Right ventricle myocardium inferior (tissue), 1 donor: ENCODE measurements at places on chromosomes 11 and 22.

DNA sequence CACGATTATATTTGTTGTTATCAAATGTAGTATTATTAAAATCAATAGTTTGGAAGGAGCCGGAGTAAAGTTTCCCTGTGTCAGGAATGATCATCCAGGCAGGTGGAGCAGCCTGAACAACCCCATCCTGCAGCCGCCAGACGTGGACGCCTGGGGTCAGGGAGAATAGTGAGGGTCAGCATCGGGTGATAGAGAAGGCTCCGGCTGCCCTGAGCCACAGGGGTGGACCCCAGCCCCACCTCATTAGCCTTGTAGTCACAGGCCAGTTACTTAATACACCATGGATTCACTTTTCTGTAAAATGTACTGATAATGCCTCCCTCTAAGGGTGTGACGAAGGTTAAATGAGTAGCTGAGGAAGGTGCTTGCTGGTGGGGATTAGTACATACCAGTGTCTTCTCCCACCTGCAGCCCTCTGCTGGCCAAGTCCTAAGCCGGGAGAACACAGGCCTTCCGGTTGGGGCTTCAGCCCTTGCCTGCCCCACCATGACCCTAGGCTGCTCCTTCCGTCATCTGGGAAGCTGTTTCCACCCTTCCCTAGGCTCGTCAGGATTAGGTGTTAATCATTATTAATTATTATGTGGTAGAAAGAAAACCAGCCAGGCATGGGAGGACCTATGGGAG, 14.9 kb downstream of the TMEM121B start:
- no peak for DNase-seq

- no peak for DNase-seq
Measured at GRCh38 chr22:24994070-24994763, 41.7 kb downstream of the KIAA1671 start.

DNA sequence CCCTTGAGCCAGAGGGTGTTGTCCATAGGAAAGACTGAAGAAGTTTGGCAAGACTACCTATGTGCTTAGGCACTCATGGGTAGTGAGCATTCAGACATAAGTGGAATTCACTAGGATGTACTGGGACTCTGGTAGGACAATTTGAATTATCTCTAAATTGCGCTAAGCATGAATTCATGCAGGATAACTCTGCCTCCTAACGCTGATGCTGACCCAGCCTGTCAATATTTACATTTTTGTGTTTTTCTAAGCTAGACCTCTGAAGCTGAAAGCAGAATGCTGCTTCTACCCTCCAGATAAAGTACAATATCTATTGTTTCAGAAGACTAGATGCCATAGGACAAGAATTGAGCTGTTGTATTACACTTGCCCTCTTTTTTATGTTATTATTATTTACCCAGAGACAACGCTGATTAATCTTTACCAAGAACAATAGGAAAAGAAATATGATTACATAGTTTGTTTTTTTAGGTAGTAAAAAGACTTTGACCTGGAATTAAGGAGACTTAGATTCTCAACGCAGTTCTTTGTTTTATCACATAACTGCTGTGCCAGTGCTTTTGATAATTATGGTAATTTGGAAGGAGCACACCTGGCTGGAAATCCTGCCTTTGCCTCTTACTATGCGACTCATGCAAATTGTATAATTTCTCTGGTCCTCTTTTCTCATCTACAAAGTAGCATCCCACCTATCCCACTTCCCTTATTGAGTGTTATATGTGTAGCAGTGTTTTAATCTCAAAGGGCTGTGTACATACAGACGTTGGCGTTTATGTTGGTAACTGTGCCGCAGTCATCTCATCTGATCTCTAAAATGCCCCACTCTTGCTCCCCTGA, 21.2 kb upstream of the GRAMD1B start:
- no peak for DNase-seq

GRCh38 chr11:70135625-70136059, 57.5 kb downstream of the ANO1 start:
- no peak for DNase-seq

- DNase-seq = peak; percentile 20
Measured at GRCh38 chr22:25045159-25045558, 92.6 kb downstream of the KIAA1671 start.

- DNase-seq = no peak
Measured at GRCh38 chr11:79117488-79117887, 323.3 kb downstream of the TENM4 start.

- no peak for DNase-seq
Measured at GRCh38 chr11:72233056-72233772, 8.6 kb downstream of the INPPL1 start.

DNA sequence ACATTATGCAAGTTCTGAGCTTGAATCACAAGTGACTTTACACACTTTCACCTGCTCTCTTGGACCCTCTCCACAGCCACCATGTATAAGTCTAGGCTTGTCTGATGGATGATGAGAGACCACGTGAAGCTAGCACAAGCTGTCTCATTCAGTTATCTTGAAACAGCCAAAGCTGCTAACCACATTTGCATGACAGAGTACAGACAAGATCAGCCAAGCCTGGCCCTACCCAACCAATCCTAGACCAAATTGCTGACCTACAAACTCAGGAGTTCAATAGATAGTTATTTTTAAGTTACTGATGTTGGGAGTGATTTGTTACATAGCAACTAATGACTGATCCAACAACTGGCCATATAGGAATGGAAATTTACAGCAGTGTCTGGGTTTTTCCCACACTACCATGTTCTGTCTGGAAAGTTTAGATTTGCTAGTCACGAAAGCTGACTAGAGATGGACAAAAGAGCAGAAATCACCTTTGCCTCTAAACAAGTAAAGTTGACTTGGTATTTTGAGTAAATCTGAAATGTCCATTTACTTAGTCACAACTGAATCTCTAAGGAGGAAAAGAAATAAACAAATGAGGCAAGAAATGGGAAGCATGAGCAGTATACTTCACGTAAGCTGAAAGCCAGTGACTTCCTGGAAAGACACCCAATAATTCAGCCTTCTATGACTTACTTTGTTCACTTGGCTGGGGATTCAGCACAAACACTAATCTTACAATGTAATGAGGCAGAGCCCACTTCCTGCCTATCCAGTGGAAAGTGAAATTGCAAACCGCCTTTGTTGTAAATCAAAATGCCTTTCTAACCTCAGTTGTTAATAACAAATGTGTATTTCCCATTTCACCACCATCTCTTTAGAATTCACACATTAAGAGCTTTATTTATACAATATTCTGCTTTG, 101.7 kb downstream of the FAM181B start:
- no peak for DNase-seq

DNA sequence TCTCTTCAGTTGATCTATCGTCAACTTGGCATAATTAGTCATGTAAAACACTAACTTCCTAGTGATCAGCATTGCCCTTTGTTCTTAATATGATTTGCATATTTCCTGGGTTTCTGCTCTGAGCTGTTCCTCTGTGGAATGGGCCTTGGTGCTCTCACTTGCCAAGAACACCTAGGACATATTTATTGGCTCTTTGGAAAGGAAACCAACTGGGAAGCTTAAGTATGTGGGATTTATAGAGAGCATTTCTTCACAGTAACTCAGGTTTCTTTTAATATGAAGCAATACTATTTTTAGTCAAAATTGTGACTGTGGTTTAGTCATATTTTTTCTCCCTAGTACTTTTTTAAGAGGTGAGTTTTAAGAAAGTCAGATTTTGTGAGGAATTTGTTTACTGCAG, 28.8 kb downstream of the FAT3 start:
- DNase-seq = no peak

DNA sequence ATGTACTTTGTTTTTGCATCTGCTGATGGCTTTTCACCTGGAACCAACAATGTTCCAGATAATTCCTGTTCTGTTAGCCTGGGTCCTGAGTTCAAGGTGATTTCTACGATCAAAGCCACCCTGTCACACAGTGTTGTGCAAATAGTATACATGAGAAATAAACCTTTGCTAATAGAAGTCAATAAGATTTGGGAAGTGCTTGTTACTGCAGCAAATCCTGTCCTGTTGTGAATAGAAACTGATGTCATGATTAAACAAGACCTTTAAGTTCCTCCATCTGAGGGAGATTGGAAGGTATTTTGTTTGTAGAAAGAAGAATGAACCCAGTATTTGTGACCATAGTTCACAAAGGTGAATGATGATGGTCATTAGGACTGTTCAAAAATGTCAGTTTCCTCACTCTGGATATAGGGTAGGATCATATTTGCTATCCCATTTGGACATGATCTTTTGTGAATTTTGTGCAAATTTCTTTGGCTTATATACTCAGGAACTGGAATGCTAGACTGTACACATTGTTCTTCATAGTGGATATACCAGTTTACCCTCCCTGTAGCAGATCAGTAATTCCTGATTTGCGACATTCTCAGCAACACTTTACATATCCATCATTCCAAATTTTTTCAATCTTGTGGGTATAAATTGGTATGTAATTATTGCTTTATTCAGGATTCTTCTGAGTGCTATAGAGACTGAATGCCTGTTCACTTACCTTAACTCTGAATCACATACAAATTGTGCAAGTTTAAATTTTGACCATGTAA, 428.5 kb downstream of the METTL15 start:
- no peak for DNase-seq

DNA sequence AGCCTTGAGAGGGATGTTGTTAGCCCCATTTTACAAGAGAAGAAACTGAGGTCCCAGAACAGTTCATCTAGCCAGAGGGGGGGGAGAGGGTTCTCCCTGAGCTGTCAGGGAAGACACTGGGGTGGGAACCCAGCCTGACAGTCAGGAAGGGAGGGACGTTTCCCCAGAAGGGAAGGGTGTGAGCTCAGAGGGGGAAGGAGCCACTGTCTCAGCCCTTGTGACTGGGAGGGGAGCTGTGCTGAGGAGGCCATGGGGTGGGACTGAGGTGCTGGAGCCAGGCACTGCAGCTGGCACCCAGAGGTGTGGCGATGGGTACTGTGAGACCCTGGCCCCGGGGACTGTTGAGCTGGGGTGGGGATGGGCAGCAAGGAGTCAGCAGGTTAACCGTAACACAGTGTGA, 35.7 kb downstream of the DAGLA start:
- DNase-seq = no peak

- no peak for DNase-seq
Measured at GRCh38 chr11:105988197-105988596, 33.8 kb downstream of the MSANTD4 start.

GRCh38 chr11:62909107-62909894, 11.9 kb downstream of the CHRM1 start:
- DNase-seq = peak; percentile 84

DNA sequence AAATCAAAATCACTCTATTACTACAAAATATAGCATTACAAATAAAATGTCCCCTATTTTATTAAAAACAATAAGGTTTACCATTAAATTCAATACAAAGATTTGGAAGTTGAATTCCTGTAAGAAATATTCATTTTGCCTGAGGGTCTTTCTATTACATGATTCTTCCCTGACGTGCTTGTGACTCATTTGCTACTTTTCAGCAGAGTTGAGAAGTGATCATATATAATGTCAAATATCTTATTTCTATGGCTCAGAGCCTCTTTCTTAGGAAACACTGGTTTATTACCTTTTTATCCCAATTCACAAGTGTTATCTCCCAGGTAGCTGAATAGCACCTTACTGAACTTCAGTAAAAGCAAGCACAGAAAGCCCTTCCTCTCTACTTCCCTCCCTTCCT, 65.2 kb upstream of the CNTN5 start:
- no peak for DNase-seq

- no peak for DNase-seq
Measured at GRCh38 chr22:36194971-36195370, 6.6 kb downstream of the APOL4 start.

DNA sequence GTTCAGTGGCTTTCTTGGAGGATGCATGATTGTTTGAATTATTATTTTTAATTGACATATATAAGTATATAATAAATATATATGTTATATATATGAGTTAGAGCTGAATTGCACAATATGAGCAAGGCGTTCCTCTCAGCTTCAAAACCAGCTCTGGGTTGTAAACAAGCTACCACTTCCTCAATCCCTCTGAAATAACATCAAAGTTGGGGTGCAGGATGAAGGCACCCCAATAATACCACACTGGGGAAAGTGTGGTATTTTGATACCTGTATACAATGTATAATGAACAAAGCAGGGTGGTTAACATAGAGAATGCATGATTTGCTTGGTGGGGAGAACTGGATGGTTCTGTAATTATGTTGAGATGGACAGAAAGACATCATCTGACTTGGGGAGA, 1.7 kb upstream of the SORL1 start:
- no peak for DNase-seq

DNA sequence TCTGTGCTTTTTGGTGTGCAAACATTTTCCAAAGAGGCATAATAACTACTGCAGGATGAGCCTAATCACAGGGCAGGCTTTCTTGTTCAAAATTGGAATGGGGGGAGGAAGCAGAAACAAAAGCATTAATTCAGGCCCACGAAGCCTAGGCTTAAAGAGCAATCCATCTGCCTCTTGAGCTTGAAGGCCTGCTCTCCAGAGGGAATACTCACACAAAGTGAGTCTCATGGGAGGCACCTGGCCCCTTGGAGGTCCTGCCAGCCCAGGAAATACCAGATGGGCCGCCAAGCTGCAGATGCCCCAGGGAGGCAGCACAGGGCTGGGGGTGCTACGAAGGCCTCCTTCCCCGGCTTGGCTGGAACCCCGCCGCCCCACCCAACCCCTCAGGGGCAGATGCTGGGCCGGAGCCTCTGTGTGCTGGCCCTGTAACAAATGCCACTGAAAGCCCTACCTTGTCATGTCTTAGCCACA, 39.3 kb upstream of the COMT start:
- no peak for DNase-seq

- no peak for DNase-seq
Measured at GRCh38 chr11:65742353-65742752, 21.8 kb upstream of the RNASEH2C start.

DNA sequence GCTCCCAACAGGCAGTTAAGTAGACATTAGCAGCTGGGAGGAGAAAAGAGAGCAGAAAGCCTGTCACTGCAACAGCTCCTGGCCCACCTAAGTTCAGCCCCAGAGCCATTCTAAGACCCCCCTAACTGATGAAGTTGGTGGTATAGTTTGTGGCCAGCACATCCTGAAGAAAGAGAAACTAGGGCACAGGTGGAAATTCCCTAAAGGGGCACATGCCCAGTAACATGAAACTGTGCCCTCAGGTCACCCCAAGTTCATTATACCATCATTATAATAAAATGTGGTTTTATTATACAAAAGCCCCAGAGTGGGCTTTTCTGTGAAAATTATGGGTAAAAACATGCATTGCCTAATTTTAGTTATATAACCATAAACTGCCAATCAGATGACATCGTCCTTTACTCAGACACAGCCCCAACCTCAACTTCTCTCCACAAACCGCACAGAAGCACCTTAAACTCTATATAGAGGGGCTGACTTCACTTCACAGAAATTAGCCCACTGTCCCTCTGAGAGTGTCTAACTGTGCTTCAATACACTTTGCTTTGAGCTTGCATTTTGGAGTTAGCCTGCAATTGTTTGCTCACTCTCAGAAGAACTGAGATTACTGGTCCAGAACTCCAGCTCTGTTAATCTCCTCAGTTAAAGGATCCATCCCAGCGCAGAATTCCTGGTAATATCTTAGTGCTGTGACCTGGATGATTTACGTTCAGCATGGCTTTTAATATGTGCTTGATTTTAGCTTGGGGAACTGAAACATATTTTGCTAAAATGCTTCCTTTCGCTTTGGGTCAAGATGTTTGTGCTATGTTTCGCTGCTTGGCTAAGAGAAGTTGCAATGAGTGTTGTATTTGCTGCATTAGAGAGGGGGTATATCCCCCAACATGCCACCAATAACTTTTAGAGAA, 1.8 kb upstream of the APOL3 start:
- DNase-seq = no peak
